GM19239 (cell line): ENCODE measurements at places on chromosomes 16 and 17.

DNA sequence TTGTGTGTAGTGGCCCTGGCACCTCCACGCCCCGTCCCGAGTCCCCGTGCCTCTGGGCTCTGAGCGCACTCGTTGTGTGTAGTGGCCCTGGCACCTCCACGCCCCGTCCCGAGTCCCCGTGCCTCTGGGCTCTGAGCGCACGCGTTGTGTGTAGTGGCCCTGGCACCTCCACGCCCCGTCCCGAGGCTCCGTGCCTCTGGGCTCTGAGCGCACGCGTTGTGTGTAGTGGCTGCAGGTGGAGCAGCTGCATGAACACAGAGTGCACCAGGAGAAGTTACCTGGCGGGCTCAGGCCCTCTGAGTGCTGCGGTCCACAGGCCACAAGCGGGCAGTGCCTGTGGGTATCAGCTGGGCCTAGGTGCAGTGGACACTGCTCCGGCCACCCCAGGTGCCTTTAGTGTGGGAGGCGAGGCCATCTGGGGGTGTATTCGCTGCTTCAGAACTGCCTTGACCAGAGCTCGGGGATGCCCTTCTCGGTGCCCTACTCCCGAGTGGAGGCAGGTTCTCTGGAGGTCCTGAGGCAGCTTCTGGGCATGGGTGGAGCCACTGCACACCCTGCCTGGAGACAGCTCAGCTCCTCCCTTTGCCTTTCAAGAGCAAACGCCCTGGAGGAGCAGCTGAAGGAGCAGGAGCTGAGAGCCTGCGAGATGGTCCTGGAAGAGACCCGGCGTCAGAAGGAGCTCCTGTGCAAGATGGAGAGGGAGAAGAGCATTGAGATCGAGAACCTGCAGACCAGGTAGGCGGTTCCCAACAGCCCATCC, 17.3 kb upstream of the CAPN15 start:
- DNase-seq: no peak

DNA sequence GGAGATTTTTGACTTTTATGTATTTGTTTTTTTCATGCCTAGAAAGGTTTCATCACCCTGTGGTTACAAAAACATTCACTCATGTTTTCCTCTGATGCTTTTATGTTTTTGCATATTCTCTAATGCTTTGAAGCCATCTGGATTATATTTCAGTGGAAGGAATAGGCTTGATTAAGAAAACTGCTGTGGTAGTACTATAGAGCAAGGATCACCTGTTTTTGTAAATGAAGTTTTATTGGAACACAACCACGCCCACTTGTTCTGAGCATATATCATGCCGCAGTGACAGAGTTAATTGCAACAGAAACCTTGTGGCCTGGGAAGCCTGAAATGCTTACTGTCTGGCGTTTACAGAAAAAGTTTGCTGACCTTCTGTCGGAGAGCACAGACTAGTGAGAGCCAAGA, 11.5 kb downstream of the COX10 start:
- DNase-seq: no peak

DNA sequence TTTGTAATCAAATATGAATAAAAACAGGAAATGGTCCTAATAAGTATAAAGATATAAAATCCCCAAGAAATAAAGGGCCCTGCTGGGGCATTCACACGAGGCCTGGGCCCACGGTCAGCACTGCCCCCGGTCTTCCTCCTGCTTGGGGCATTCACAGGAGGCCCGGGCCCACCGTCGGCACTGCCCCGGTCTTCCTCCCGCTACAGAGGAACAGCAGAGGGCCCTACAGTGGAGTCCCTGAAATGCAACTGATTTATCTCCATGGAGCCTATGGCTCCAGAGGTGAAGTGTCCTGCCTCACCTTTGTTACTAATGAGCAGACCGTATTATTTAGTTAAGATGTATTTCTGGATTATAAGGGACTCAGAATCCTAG, 46.5 kb downstream of the MAP1LC3B start:
- no peak for DNase-seq

GRCh38 chr16:89383095-89384003, 107.0 kb downstream of the ANKRD11 start:
- no peak for DNase-seq

GRCh38 chr17:43175213-43176118, 4.5 kb downstream of the NBR1 start:
- no peak for DNase-seq
